ENCODE measurements at places on chromosomes 5 and 9. TPM values are rescaled to one million over a fixed set of nuclear protein-coding genes. Genes with fewer than 3 reads are reported as not detected.

DNA sequence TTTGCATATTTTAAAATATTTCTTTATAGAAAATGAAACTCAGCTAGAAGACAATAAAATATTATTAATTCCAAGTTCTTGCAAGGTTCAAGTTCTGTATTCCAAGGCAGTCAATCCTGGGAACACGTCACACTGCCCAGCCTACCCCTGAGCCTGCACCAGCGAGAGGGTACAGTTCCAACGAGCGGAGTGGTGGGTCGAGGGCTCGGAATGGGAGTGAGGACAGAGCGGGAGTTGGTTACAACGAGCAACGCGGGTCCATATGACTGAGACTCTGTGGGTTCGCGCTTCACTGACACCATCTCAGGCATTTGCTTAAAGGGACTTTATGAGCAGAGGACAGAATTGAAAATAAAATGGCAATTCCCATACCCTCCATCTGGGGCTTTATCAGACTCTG is 40.0 kb upstream of the SPTLC1 start:
- H3K36me3 ChIP-seq, result no peaks in the 10 kb centered on the region
- H3K4me3 ChIP-seq, result no peak overlapping the region
- no peak for DNase-seq
- peaks cover 7% of the 10 kb centered on the region for H3K4me1 ChIP-seq
- H3K27ac ChIP-seq, result no peak overlapping the region

GRCh38 chr5:53785924-53786323 is 225.5 kb downstream of the NDUFS4 start:
- H3K4me3 ChIP-seq, result no peak overlapping the region
- H3K4me1 ChIP-seq, result no peaks in the 10 kb centered on the region
- H3K27ac ChIP-seq, result no peak overlapping the region

DNA sequence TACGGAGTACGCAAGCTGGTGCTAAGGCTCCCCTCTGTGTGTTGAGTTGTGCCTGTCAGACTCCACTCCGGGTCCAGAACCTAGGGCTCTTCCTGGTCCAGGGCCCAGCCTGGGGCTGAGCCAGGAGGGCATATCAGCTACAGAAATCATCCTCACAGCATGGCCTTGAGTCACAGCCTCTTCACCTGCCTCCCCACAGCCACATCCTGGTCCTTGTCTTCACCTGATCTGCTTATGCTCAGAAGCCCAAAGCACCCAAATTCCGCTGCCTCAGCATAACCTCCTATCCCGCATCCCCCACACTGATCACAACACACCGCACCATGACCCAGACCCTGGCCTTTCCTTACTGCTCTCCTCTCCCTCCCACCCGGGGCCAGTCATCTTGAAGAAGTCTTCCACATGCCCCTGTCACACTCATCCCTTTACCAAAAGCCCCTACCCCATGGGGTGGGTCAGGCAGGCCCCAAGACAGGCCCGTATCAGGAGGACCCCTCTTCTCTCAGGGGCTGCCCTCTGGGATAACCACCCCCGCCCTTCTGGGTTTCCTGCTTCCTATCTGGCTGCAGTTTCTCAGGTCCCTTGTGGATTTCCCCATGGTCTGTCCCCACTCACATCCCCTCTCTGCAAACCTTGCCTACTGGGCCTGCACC is 1.3 kb upstream of the IL3 start:
- H3K27me3 ChIP-seq, result no peaks in the 10 kb centered on the region
- no peak overlapping the region for H3K27ac ChIP-seq
- H3K4me1 ChIP-seq, result no peaks in the 10 kb centered on the region

- no peak overlapping the region for H3K27ac ChIP-seq
- DNase-seq, result no peak
- H3K4me1 ChIP-seq, result no peaks in the 10 kb centered on the region
- peaks cover 40% of the 10 kb centered on the region for H3K27me3 ChIP-seq
- no peak overlapping the region for H3K4me3 ChIP-seq
- H3K36me3 ChIP-seq, result no peaks in the 10 kb centered on the region
These were observed 4.7 kb upstream of the TNFSF8 start for GRCh38 chr9:114935119-114935518.

DNA sequence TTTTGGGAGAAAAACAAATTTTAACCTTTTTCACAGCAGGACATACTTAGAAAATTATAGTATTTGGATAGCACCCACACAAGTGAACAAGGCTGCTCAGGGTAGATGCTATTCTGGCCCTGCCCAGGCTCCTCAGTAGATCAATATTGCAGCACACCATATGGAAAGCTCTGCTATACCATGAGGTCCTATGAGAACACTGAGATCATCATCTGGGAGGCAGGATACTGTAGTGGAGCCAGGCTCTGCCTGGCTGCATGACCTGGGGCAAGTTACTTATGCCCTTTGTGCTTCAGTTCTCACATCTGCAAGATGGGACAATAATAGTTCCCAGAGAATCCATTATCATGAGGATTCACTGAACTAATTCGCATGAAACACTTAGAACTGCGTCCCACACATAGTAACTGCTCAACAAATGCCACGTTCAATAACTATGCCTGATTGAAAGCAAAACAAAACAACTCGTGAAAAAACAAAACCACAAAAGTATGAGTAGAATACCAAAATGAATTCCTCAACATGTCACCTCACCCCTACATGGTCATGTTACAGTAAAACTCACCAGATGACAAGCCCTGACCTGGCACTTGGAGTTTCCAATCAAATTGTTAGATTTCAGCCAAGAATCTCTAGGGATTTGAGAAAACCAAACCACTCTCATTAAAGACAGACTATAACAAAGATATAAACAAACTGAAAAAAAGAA is 31.9 kb downstream of the ARSB start:
- no peak overlapping the region for H3K4me3 ChIP-seq
- DNase-seq, result no peak
- H3K27me3 ChIP-seq, result no peaks in the 10 kb centered on the region
- H3K4me1 ChIP-seq, result no peaks in the 10 kb centered on the region
- H3K27ac ChIP-seq, result no peak overlapping the region

GRCh38 chr9:125525921-125526631 is 180.9 kb downstream of the MAPKAP1 start:
- no peak overlapping the region for H3K27ac ChIP-seq
- no peaks in the 10 kb centered on the region for H3K27me3 ChIP-seq
- H3K4me1 ChIP-seq, result peaks cover 7% of the 10 kb centered on the region

DNA sequence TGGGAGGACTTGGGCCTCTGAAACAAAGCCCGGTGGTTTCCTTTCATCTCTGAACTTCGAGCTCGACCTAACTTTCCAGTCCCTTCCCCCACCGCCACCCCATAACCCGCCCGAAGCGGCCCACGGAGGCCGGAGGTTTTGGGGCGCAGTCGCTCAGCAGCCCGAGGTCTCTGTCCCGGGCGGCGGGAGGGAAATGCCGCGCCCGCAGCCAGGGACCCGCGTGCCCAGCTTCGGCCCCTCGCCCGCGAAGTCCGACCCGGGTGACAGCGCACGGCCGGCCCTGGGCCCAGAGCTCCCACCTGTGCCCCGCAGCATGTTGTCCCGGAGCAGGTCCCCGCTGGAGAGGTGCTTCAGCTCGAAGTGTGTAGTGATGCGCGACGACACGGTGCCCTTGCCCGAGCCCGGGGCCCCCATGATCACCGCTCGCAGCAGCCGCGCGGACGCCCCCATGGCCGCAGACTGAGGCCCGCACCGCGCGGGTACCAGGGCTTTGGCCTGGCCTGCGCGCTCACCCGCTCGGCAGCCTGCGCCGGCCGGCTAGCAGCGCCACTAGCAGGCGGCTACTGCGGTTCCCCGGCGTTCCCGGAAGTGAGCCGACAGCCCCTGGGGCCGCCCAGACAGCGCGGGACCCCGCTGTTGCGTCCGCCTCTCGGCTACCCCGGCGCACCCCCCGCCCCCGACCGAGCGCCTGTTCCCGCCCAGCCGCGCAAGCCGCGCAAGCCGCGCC is at the start of gene AK3:
AK3 (minus strand) TSS at position 565 of the 727 bp plus-strand sequence; CDS start at position 450, 115 bp downstream.
- no peaks in the 10 kb centered on the region for H3K36me3 ChIP-seq
- peak within 1 kb of the TSS; percentile 65 for H3K4me3 ChIP-seq
- H3K27me3 ChIP-seq, result no peaks in the 10 kb centered on the region
- DNase-seq, result peak; percentile 44

- H3K4me3 ChIP-seq, result no peak overlapping the region
- no peaks in the 10 kb centered on the region for H3K27me3 ChIP-seq
- peak overlapping the region; percentile 93 for H3K27ac ChIP-seq
- peaks cover 78% of the 10 kb centered on the region for H3K4me1 ChIP-seq
- DNase-seq, result no peak
- H3K36me3 ChIP-seq, result no peaks in the 10 kb centered on the region
These were observed 31.5 kb upstream of the LVRN start for GRCh38 chr5:115930630-115931337.

DNA sequence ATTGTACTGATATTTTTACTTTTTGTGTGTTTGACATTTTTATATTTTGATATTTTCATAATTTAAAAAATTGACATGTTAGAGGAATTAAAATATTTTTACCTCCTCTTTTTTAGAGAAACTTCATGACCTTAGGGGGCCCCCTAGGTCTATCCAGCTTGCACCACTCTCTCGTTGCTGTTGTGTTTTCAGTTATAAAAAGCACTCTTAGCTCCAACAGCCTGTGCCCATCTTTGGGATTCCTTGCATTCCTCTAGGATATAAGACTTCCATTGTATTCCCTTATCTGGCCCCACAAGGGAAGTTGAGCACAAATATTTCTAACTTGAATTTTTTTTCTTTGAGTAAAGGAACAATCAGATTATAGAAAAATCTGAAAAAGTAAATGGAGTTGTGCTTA is 245.3 kb downstream of the SH3GL2 start:
- no peak overlapping the region for H3K27ac ChIP-seq
- no peaks in the 10 kb centered on the region for H3K36me3 ChIP-seq
- no peak overlapping the region for H3K4me3 ChIP-seq
- H3K4me1 ChIP-seq, result no peaks in the 10 kb centered on the region
- H3K27me3 ChIP-seq, result no peaks in the 10 kb centered on the region
- no peak for DNase-seq

DNA sequence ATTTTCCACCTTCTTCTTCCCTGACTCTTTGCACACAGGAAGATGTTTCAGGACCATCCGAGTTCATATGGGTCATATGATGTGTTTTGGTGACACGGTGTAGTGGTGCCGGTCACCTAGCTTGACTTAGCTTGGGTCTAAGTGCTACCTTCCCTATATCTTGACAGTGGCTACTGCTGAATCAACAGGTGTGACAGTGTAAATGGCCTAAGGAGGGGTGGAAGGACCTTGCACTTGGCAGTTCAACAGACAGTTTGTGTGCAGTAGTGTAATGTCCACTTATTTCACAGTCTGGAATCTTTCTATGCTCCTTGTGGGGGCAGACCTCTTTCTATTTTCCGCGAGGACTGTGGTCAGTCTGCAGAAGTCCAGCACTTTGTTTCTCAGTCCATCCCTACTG is 43.8 kb downstream of the CARTPT start:
- H3K4me1 ChIP-seq, result peaks cover 2% of the 10 kb centered on the region
- no peaks in the 10 kb centered on the region for H3K36me3 ChIP-seq
- no peak overlapping the region for H3K4me3 ChIP-seq
- H3K27me3 ChIP-seq, result no peaks in the 10 kb centered on the region

The SPINK6 gene
- total RNA-seq, result not detected

The IL7R gene
- total RNA-seq, result 0.98 TPM

The NLN gene
- total RNA-seq, result 67.6 TPM

The FOXD4L4 gene
- total RNA-seq, result 0.52 TPM

The STK10 gene
- 22.9 TPM for total RNA-seq

The FLT4 gene
- 0.17 TPM for total RNA-seq

The PTGS1 gene
- 3.5 TPM for total RNA-seq

All from HCT116 (cell line).